Fibroblast of skin of right biceps (primary cell): ENCODE measurements at places on chromosomes 2 and 18.
A peak's percentile ranks its signal among the peaks of the same experiment; 100 is the strongest.

GRCh38 chr2:210922419-210922818, 366.0 kb downstream of the CPS1 start:
- DNase-seq = no peak

GRCh38 chr2:190530248-190530900, 4.1 kb downstream of the NEMP2 start:
- DNase-seq = peak; percentile 76

- DNase-seq = peak; percentile 36
Observed at GRCh38 chr2:225920621-225921220, 521.2 kb downstream of the NYAP2 start.

- no peak for DNase-seq
Observed at GRCh38 chr2:157691695-157692094, 63.0 kb upstream of the ACVR1C start.

- DNase-seq = no peak
Observed at GRCh38 chr2:152426801-152427200, 91.8 kb downstream of the FMNL2 start.
